ENCODE measurements at places on chromosomes 12 and 14.

- no peak for DNase-seq
Measured at GRCh38 chr12:104374806-104375205, 71.3 kb downstream of the EID3 start.

- no peak for DNase-seq
Measured at GRCh38 chr12:1325666-1326065, 268.7 kb downstream of the FBXL14 start.

DNA sequence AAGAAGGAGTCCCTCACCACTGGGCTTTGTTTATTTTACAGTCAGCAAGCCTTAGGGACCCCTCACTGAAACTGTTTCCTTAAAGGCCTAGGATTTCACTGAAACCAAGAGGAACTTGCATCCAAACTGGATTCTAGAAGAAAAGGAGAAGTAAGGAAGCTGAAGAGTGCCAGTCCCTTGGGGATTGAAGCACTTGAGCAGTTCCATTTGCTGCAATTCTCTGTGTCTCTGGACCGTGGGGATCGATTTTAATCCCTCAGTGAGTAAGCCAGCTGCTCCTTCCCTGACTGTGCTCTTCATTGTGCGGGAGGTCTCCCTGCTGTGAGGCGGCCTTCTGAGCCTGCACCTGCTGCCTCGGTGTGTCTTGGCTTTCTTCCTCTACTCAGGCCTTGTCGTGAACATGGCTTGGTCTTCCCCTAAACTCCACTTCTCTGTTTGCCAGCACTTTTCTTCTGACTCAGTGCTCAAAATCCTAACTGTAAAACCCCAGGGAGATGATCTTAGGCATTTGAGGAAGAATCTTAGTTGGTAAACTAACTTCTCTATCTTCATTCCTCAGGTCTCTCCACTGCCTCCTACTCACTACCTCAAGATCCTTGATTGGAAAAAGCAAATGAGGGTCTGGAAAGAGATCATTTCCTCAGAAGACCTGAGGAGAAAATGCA lies 132.6 kb downstream of the SLC38A6 start:
- DNase-seq = no peak

DNA sequence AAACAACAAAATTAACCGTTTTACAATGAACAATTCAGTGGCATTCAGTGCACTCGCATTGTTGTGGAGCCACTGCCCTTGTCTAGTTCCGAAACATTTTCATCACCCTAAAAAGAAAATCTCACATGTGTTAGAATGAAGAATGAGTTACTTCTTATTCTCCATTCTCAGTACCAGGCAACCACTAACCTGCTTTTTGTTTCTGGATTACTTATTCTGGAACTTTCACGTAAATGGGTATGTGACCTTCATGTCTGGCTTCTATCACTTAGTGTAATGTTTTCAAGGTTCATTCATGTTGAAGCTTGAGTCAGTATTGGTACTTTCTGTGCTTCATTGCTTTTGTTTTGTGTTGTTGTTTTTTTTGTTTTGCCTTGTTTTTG lies 15.6 kb downstream of the RCOR1 start:
- DNase-seq = no peak

DNA sequence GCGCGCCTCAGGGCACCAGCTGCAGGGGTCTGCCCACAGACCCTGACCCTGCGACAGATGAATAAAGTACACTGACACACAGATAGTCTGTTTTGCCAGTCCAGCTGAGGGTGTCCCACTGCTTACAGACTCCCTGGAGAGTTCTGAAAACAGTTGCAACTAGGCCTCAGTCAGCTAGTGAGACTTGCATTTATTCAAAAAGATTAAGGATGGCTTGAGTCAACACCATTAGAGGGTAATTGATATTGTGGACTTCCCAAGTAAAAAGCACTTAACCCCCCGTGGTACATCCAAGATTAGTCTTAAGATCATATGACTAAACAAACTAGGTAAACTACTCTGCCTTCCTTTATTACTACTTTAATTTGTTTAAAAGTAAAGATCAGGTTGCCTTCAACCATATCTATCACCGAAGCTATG lies 11.1 kb upstream of the PSEN1 start:
- no peak for DNase-seq

DNA sequence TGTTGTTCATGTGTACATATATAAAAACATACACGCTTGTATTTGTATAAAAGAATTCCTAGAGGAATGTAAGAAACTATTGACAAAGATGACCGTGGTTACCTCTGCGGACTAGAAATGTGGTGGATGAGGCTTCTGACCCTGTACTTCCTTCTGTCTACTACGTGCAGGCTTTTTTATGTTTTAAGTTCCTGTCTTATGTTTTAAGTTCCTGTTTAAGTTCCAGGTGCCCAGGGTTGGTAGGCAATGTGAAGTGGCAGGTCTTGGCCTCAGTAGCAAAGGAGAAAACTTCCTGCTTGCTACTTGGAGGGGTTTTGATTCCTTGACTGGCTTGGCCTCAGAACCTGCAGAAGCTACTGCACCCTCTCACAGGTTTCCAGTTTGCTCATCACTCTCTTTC lies 11.6 kb downstream of the POMT2 start:
- DNase-seq = no peak

DNA sequence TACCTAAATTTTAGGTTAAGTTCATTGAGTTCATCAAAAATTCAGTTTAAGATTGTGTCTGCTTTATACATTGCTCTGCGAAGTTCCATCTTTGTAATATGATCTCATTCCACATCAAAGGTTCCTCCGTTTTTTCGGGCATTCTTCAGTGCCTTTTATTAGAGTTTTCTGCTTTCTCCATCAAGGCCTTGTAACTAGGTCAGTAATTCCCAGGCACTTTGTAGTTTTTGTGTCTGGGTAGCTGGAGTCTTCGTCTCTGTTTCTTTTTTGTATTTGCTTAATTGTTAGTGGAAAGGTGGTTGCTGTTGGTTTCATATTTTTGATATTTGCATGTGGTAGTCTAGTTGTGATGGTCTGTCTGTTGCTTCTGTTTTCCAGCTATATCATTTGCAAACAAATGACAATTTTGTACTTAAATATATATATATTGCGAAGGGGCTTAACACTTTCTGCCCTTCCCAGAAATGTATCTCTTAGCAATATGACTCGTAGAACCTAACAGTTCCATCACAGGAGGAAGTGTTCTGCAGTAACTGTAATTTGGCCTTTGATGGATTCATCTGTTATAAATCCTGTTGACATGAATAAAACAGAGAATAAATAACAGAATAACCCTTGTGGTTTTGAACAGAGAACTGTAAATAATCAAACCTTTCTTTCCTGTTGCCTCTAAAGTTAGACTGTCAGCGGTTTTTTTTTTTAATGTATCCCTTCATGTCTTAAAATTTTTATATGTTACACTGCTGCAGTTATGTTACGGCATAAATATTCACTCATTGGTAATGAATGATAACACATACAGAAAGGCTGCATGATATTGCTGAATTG lies 88.4 kb upstream of the DYNC1H1 start:
- no peak for DNase-seq

DNA sequence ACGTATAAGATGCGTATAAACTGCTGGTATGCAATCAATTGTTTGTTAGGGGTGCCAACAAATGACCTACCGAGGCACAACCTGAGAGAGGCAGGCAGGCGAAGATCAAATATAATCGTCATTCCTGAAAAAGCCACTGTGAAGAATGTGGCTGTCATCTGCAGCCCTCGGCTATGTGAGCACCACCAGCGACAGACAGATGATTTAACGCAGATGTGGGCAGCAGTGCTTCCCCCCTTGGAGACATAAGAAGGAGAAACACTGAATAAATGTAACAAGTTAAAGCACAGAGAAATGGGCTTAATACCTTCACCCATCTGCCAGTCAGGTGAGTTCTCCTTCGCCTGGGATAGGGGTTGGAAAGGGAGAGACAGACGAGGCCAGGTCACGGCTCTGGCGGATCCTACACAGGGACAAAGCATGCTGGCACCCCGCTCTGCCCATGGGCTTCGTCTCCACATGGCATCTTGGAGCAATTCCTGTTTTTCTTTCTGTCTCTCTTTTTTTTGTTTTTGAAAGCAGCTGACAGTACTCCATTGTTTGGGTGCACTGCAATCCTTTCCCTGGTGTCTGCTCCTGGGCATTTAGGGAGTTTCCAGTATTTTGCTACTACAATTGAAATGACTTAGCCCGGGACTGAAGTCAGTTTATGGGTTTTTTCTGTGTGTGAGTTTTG lies 28.1 kb downstream of the TNFAIP2 start:
- DNase-seq = no peak

Data from left hindlimb (tissue), 1 donor.